NCI-H1436 (cell line): ENCODE measurements at places on chromosomes 2 and 18.

- DNase-seq = no peak
These were observed 14.8 kb upstream of the C2orf66 start for GRCh38 chr2:196823750-196824522.

- DNase-seq = no peak
These were observed 46.7 kb downstream of the MAPK4 start for GRCh38 chr18:50606609-50607008.

DNA sequence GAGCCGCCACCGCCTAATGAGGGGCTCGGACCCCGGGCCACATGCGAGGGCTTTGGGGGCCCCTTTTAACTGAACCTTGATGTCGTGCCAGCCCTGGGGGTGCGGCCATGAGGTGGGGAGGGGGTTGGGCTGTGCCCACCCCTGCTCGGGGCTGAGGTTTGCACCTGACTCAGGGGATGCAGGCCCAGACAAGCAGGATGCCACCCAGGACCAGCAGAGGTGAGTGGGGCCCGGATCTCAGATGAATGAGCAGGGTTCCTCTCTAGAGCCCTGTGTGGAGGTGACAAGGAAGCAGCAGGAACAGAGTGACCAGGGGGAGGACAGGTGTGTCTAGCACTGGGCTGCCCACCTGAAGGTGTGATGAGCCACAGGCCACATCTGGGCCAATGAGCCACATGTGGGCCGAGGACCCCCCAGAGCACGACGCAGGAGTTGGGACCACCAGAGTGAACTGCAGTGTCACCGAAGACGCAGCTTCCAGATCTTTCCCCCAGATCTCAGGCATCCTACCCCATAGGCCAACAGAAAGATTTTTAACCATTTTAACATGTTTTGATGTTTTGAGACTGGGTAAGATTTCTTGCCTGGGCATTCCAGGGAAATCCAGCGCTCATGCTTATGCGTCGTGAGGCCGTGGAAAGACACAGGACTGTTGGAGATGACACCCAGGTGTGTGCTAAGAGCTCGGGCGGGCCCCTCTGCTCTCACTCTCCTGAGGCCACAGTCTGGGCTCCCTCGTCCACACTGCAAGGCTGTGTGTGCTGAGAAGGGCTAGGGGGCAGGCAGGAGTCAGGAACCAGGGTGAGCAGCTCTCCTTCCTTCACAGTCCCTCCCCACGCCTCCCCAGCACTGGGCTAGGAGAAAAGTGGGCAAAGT lies 73.6 kb downstream of the DDX1 start:
- no peak for DNase-seq

- DNase-seq = no peak
These were observed 268.1 kb downstream of the NDUFA10 start for GRCh38 chr2:239756790-239757760.
